ENCODE measurements at places on chromosomes 11 and 22. TPM values are rescaled to one million over a fixed set of nuclear protein-coding genes. Genes with fewer than 3 reads are reported as not detected.

CATSPER1 gene
- not detected for total RNA-seq

FOLR2 gene
- total RNA-seq, result not detected

MS4A10 gene
- total RNA-seq, result not detected

- H3K36me3 ChIP-seq, result no peaks in the 10 kb centered on the region
- H3K4me1 ChIP-seq, result peaks cover 31% of the 10 kb centered on the region
- H3K4me3 ChIP-seq, result peak overlapping the region; percentile 75
- peak; percentile 96 for DNase-seq
- H3K27ac ChIP-seq, result peak overlapping the region; percentile 96
- no peaks in the 10 kb centered on the region for H3K27me3 ChIP-seq
These were observed 22.7 kb downstream of the BTBD10 start for GRCh38 chr11:13440100-13440855.

Data from GM23248 (cell line).